ENCODE measurements at places on chromosomes 11 and 22.
A peak's percentile ranks its signal among the peaks of the same experiment; 100 is the strongest.

GRCh38 chr11:27179334-27179733 lies 138.7 kb downstream of the BBOX1 start:
- DNase-seq = no peak

DNA sequence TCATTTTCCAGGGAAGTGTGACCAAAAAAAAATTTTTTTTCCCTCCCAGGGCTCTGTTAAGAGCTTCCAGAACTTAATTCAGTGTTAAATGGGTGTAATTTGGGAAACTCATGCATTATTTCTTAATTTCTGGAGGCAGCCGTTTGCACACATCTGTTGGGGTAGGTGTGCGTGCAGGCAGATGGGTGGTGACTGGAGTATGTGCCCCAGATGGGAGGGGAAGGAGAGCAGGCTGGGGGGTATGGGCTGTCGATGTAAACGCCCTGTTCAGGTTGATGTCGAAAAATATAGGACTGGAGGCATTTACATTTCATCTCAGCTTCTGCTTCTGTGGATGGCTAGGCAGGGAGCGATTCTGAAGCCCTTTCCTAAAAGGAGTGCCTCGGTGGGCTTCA lies 13.7 kb upstream of the SHISAL1 start:
- no peak for DNase-seq

DNA sequence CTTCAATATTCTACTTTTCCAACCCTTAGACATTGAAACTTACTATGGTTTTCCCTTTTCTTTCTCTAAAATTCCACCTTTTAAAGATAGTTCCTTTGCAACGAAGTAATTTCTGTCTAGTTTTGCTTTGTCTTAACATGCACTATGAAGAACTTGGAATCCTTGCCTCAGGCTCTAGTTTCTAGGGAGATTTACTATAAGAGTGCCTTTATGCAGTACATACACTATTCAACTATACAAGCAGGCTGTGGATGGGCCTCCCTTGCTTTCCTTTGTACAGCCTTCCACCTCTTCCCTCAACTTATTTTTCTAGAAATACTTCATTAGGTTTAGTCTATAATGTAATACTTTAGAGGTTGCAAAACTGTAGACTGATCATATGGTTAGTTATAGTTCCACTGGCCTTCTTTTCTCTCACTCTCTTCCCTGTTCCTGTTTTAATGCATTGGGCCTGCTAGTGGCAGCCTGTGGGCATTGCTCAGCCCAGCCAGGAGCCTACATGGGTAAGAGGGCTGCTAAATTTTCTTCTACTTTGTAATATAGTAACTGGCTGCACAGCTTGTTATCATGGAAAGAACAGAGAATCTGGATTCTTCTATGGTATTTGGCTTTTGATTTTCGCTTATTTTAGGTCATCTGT lies 100.2 kb downstream of the C11orf87 start:
- DNase-seq = no peak

DNA sequence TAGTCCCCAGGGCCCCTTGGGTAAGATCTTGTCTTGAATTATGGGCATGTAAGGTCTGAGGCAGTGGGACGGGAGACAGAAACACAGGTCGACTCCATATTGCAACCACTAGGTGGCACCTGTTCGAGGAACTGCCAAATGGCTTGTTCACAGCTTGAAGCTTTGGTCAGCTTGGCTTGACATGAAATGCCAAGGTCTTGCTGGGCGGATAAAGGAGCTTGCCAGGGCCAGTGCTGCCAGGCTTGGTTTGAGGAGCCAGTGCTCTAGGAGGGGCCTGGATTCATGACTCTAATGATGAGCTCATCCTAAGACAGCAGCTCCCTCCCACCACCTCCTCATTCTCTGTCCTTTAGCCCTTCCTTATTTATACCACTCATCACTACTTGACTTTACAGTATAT lies 11.9 kb upstream of the NRIP3 start:
- peak; percentile 16 for DNase-seq

DNA sequence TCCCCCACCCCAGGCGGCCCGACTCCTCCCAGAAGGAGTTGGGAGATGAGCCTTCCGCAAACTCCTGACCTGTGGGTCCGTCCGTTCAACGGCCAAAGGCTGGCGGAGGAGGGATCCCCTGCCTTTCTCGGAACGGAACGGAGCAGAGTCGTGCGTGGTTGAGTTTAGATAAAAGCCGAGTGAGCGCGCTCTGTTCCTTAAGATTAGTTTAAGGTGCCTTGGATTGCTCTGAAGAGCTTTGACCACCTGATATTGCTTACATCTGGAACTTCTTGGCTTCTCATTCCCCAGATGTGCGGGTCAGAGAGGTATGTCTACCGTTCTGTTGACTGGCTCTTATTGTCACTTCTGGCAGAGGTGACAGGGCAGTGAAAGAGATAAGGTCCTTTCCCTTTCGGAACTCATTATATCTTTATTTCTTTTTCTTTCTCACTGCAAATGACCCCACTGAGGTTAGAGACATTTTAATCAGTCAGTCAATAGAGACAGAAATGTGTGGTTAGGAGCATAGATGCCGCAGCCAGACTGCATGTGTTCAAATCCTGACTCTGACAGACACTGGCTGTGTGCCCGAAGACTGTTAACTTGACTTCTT lies at the start of gene TRIM6:
TRIM6 (plus strand) TSS at position 31 of the 595 bp plus-strand sequence; CDS start at position 292, 261 bp downstream.
- no peak for DNase-seq

Measured in effector memory CD4-positive, alpha-beta T cell (primary cell).